HepG2 (cell line): ENCODE measurements at places on chromosomes 4 and X. TPM values are rescaled to one million over a fixed set of nuclear protein-coding genes. Genes with fewer than 3 reads are reported as not detected.

DNA sequence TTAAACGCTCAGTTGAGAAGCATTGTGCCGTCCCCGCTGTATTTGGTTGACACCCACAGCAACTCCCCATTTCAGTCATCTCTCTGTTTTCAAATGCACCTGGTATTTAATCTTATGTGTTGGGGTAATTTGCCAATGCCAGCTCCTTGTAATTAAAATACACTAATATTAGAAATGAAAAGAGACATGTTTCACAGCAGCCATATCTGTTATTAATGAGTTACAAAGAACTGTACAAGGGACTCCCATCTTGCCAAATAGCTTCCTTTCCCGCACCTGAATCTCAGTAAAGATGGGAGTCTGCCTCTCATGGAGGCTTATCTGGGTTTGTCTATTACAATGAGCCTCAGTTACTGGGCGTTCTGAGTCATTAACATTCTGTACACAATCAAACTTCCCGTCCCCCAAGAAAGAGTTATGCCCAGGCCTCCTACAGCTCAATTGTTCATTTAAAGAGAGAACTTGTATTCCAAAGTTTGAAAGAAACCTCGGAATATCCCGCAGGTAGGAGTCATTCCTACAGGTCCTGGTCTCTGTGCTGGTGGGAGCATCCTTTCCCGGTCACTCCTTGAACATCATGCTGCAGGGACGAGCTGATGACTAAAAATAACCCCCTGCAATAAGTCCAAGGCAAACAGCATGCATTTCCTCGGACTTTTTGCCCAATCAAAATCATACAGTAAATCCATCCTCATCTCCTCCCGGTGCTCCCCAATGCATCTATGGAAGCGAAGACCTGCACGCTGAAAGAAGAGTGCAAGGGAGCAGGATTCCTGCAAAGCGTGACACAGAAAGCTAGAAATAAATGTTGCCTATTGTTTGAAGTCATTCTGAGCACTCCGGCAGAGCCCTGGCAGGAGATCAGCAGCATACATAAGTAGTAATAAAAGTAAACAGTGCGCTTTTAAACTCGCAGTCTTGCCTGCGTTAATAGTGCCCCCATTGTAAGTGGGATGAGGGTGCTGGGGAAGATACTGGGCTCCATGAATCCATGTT is 926 bp downstream of the NDP start:
- no peaks in the 10 kb centered on the region for H3K36me3 ChIP-seq
- H3K4me1 ChIP-seq: no peaks in the 10 kb centered on the region
- DNase-seq: no peak
- no peak overlapping the region for H3K4me3 ChIP-seq

TCEAL2 gene
- total RNA-seq: not detected in 2 replicates

OTUD5 gene
- 16.9 and 18.4 TPM in 2 replicates for total RNA-seq

DNA sequence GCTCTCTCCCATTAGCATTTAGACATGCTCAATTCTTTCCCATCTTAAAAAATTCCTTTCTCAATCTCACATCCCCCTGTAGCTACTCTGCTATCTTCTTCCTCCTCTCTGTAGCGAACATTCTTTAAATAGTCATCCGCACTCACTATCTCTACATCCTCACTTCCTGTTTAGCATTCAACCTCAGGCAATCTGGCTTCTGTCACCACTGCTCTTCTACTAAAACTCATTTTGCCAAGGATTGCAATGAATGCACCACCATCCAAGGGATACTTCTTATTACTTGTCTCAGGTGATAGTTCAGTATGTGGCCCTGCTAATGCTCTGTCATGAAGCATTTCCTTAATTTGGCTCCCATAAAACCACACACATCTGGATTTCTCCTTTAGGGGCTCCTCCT is 10.9 kb upstream of the TET2 start:
- H3K4me3 ChIP-seq: no peak overlapping the region
- no peak overlapping the region for H3K27ac ChIP-seq
- no peak for DNase-seq
- H3K36me3 ChIP-seq: no peaks in the 10 kb centered on the region

DNA sequence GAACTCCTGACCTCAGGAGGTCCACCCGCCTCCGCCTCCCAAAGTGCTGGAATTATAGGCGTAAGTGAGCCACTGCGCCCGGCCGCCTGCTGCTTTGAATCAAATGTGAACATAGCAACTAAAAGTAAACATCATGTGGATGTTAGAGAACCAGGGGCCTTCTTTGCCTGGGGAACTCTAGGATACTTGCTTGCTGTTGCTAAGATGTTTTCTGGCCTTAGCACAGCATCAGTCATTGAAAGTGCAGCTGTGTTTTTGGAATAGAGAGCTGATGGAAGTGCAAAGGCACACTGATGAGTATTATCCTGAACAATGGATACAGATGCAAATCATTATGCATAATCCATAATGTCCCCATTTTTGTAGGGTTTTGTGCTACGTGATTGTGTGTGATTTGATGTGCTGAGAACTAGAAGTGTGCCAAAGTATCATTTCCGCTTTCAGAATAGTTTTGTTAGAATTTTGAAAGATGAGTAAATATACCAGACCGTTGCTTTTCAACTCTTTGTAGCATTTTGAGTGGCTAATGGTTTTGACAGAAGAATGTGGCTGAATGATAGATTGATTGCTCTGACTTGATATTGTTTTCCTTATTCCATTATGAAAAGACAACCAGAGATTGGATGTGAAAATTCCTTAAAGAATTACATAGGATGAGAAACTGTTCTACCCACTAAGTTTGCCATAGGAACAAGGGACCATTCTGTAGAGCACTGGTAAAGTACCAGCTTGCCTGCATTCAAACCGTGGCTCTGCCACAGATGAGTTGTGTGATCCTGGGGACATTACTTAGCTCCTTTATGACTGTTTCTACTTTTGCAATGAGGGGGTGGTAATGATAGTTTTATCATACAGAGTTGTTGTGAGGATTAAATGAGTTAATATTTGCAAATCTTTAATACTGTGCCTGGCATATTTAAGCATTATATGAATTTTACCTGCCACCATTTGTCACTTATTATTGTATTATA is 74.7 kb downstream of the REPS2 start:
- no peak overlapping the region for H3K4me3 ChIP-seq
- no peak for DNase-seq
- H3K27me3 ChIP-seq: no peaks in the 10 kb centered on the region
- H3K27ac ChIP-seq: no peak overlapping the region

SOWAHB gene
- 0.27 and 0.51 TPM in 2 replicates for total RNA-seq

HTRA3 gene
- total RNA-seq: not detected in 2 replicates

HS6ST2 gene
- not detected in 2 replicates for total RNA-seq

DNA sequence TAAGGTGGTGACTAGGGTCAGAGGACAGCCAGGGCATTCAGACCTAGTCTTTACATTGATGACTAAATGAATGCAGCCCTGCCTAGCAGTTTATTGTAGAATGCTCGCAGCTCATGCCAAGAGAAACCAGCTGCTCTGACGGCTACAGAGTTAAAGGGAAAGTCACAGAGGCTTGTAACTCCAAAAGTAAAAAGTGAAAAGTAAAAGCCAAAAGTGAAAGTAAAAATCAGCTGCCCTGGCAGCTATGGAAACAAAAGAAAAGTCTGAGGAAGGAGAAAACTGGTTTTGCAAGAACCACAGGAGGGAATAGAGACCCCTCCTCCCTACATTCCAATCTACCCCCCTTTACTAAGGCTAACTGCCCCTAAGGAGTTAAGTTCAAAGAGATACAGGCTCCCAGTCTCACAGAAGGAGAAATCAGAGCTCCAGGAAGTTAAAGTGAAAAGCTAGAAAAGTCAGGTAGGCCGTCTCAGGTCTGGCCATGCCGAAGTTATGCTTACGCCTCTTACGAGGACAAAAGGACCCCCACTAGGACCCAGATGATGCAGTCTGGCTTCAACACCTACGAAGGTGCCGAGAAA is 6.0 kb downstream of the GAGE10 start:
- peak overlapping the region; percentile 26; the same call in 1 of the 2 replicates for H3K4me3 ChIP-seq
- H3K36me3 ChIP-seq: no peaks in the 10 kb centered on the region
- no peaks in the 10 kb centered on the region; the same call in 2 of the 3 replicates for H3K27me3 ChIP-seq
- H3K4me1 ChIP-seq: no peaks in the 10 kb centered on the region
- DNase-seq: no peak

DNA sequence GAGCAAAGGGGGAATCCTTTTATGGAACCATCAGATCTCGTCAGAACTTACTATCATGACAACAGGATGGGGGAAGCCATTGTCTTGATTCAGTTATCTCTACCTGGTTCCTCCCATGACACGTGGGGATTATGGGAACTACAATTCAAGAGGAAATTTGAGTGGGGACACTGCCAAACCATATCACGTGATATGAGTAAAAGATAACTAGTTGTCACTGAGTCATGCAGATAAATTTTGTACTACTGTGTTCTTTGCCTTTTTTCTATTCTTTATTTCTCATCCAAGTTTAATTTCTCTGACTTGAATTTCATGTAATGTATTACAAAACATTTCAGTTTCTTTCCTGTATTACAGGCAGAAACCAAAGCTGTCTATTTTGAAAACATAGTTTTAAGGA is 383.2 kb downstream of the EPHA5 start:
- H3K4me3 ChIP-seq: no peak overlapping the region
- H3K4me1 ChIP-seq: no peaks in the 10 kb centered on the region
- no peaks in the 10 kb centered on the region for H3K36me3 ChIP-seq
- no peaks in the 10 kb centered on the region for H3K27me3 ChIP-seq
- no peak for DNase-seq

CPE gene
- 94.9 and 268 TPM in 2 replicates for total RNA-seq

DNA sequence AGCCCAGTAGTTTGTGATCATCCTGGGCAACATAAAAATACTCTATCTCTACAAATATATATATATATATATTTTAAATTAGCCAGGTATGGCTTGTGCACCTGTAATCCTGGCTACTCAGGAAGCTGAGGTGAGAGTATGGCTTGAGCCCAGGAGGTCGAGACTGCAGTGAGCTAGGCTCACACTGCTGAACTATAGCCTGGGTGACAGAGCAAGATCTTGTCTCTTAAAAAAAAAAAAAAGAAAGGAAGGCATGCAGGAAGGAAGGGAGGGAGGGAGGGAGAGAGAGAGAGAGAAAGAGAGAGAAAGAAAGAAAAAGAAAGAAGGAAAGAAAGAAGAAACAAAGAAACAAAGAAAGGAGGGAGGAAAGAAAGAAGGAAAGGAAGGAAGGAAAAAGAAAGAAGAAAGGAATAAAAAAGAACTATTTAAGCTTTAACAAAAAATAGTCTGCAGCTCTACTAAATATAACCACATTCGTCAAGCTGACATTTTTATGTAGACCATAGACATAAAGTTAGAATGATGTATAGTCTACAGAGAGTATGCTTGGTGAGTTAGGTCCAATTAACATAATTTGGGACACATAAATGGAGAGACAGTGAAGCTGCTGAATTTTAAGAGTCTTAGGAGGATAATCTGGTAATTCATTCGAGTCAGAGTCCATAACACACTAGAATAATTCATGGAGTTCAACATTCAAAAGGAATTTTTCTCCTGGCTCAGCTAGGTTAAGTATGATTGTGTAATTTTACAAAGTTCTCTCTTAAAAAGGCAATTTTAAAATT is 111.9 kb downstream of the GLRA3 start:
- no peaks in the 10 kb centered on the region for H3K27me3 ChIP-seq
- no peak for DNase-seq
- no peaks in the 10 kb centered on the region for H3K36me3 ChIP-seq
- no peak overlapping the region for H3K4me3 ChIP-seq

DNA sequence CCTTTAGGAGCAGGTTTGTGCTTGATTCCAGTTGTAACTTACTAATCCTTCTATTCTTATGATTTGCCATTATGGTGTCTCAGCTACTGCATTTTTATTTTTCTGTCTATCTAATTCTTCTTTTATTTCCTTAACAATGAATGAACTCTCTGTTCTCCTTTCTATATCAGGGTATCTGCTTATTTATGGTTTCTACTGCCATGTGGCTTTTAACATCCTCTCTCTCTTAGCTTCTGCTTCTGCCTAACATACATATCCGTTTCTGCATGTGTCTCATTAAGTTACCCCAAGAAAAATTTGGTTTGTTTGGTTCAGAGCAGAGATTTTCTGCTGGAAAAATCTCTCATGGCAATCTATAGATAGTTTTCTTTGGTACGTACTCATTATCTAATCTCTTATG is 614.4 kb downstream of the RPA4 start:
- no peaks in the 10 kb centered on the region for H3K4me1 ChIP-seq
- H3K27ac ChIP-seq: no peak overlapping the region

FRAS1 gene
- 22.5 and 31.6 TPM in 2 replicates for total RNA-seq

CORIN gene
- 0.11 and 0.84 TPM in 2 replicates for total RNA-seq

DNA sequence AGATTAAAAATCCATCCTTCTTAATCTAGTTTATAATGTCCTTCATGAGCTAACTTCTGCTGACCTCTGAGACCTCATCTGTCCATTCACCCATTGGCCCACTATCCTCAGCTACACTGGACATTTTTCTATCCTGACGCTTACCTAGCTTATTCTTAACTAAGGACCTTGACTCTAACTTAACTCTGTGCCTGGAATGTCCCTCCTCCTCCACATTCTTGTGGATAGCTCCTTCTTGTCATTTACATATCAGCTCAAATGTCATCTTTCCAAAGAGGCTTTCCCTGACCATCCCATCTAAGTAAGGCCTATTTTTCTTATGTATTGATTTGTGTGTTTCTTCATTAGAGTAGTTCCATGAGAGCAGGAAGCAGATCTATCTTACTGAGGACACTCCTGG is 54.7 kb downstream of the ATXN3L start:
- H3K27me3 ChIP-seq: no peaks in the 10 kb centered on the region
- no peaks in the 10 kb centered on the region for H3K4me1 ChIP-seq
- H3K36me3 ChIP-seq: no peaks in the 10 kb centered on the region
- no peak overlapping the region for H3K4me3 ChIP-seq
- DNase-seq: no peak

KIAA1210 gene
- not detected in 2 replicates for total RNA-seq
